HepG2 (cell line): ENCODE measurements at places on chromosomes 13 and 19. TPM values are rescaled to one million over a fixed set of nuclear protein-coding genes. Genes with fewer than 3 reads are reported as not detected.

GRCh38 chr13:36157480-36157879, 26.3 kb upstream of the DCLK1 start:
- no peak for DNase-seq

- no peak for DNase-seq
Observed at GRCh38 chr19:46082728-46083050, 41.8 kb downstream of the IGFL3 start.

GRCh38 chr13:30049692-30050091, 199.3 kb upstream of the UBL3 start:
- DNase-seq: no peak

- DNase-seq: peak; percentile 29
Observed at GRCh38 chr13:111216166-111216960, 101.3 kb downstream of the ARHGEF7 start.

The FCGBP gene
- total RNA-seq: 7.0 and 7.2 TPM in 2 replicates

GRCh38 chr19:19826875-19827274, 5.3 kb upstream of the ZNF506 start:
- DNase-seq: no peak

GRCh38 chr13:111897178-111897845, 169.6 kb upstream of the SOX1 start:
- no peak for DNase-seq

The LGALS7 gene
- total RNA-seq: not detected in 2 replicates

The ZGLP1 gene
- 0.56 and 2.4 TPM in 2 replicates for total RNA-seq

- DNase-seq: no peak
Observed at GRCh38 chr13:78402708-78403400, 200.5 kb downstream of the POU4F1 start.

DNA sequence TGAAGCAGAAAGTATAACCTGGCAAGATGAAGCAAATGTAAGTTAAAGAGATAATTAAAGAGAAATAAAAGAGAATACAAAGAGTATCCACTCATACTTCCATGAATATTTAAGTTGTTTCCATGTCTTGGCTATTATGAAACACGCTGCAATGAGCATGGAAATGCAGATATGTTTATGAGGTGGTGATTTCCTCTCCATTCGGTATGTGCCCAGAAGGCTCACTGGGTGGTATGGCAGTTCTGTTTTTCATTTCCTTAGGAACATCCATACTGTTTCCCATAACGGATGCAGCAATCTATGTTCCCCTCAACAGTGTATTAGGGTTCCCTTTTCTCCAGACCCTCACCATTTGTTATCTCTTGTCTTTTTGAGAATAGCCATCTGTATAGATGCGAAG, 272.6 kb upstream of the SOX21 start:
- DNase-seq: no peak

- DNase-seq: no peak
Observed at GRCh38 chr19:51417810-51418157, 342 bp upstream of the SIGLEC10 start.

The DIRAS1 gene
- 0.97 and 1.2 TPM in 2 replicates for total RNA-seq

DNA sequence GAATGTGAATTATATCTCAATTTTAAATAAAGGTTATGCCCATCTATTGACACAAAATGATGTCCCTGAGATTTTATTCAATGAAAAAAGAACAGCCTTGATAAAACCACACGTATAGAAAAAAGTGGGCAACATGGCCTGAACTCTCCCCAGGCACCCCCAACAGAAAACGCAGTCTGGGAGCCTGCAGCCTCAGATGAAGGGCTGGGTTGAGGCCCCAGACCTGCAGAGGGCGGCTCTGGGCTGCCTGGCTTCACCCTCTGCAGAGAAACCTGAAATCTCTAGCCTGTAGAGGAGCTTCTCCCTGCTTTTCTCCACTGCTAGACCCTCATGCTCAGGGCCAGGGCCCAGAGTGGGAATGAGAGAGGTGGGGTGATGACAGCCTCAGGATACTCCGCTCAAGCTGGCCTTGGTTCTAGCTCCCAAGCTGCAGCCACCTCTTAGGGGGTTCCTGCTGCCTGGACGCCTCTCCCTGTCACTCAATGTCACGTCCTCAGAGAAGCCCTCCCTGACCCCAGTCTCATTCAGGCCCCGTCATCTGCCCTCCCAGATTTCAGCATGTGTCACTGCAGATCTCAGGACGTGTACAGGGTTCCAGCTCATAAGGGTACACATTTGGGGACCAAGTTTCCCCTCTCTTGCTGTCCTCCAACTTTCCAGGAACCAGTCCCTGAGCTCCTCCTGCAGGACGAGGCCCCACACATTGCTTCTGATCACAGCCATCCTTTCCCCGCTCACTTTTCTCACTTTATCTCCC, 1.8 kb downstream of the MBD3 start:
- peak; percentile 49 for DNase-seq

- no peak for DNase-seq
Observed at GRCh38 chr19:14035706-14036105, 4.1 kb downstream of the IL27RA start.

DNA sequence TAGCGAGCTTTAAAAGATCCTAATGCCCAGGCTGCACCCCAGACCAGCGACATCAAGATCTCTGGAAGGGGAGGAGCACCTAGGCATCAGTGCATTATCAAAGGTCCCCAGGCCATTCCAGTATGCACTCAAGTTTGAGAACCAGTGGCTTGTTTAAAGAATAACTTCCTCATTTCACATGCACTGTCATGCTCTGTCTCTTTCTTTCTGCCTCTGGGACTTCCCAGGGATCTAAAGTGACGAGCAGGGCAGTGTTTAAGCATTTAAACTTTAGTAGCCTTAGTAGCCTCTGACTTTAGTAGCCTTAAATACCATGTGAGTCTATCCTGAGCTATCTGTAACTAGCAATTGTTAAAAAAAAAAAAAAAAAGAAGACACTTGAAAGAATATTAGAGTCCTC, 8.9 kb upstream of the FARP1 start:
- DNase-seq: no peak

DNA sequence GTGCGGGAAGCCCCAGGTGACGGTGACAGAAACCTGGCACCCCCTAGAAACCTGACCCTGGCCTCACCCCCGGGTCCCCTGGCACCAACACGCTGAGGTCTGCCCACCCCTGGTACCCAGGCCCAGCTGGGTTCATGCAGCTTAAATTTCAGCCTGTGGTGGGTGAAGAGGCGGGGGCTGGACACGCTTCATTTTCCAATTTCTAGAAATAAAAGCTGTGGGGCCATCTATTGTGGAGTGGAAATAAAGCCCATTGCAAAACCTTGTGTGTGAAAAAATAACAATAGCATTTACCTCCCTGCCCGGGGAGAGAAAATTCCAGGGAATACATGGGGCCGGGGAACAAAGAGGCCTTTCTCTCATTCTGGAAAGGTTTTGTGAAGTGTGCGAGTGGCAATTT, 7.5 kb upstream of the FUT5 start:
- peak; percentile 62 for DNase-seq

- no peak for DNase-seq
Observed at GRCh38 chr19:5052515-5052914, 83.6 kb downstream of the KDM4B start.

GRCh38 chr13:81406639-81407292, 1065.8 kb upstream of the SPRY2 start:
- no peak for DNase-seq

- no peak for DNase-seq
Observed at GRCh38 chr19:1105008-1105872, 1.4 kb downstream of the GPX4 start.

The MYO1F gene
- 0.09 and 0.13 TPM in 2 replicates for total RNA-seq

DNA sequence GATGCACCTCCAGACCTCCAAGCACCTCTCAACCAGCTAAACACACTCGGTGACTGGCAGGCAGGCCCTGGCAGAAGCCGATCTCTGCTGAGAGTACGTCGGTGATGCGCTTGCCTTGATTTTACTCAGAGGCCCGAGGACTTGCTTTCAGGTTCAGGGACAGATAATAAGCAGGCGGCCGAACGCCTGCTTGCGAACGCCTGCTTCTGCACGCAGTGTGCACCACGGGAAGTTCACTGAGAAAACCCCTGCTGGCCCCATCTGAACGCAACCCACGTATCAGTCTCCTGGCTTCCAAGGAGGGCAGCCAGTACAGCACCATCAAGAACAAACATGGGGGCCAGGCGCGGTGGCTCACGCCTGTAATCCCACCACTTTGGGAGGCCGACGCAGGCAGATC, 108.0 kb downstream of the STK24 start:
- DNase-seq: no peak

- DNase-seq: peak; percentile 67
Observed at GRCh38 chr19:35459414-35460082, 11.5 kb downstream of the FFAR2 start.

GRCh38 chr13:46717856-46718255, 79.1 kb downstream of the ESD start:
- DNase-seq: no peak

The LAIR1 gene
- total RNA-seq: 0.70 and 1.2 TPM in 2 replicates

DNA sequence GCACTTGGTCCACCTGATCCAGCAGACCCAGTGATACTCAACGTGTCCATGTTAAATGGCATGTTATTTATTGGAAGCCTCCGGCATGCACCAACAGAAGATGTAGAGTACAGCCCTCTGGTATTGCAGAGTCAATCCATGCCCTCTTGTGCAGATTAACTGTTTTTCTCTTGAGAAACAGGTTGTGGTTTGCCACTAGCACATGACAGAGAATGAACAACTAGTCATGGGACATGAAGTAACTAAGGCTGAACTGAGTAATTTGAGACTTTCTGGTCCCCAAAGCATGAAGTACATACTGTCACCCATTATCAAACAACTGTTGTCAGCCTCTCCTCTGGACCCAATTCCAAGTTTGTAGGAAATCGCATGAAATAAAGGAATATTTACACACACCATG, 3.2 kb downstream of the ZNF562 start:
- no peak for DNase-seq

DNA sequence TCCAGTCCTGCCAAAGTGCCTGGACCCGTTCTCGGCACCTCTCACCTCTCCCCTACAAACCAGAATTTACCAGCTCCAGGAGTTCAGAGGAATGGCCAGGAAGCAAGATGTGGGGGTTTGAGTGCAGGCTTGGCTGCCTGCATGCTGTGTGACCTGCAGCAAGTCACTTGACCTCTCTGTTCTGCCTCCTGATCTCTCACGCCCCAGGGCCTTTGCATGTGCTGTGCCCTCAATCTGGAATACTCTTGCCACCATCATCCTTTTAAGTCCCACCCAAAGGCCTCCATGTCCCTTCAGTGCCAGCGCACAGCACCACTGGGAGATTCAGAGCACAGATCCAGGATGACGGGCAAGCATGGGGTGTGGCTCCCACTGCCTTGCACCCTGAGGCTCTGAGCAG, 43.4 kb downstream of the MYO9B start:
- no peak for DNase-seq

GRCh38 chr13:30033681-30034457, 183.5 kb upstream of the UBL3 start:
- DNase-seq: no peak

GRCh38 chr13:62512194-62513141, 1096.8 kb upstream of the PCDH20 start:
- DNase-seq: peak; percentile 29

- no peak for DNase-seq
Observed at GRCh38 chr13:75481176-75482069, 546 bp downstream of the TBC1D4 start.

GRCh38 chr13:36089130-36089647, 42.0 kb downstream of the DCLK1 start:
- DNase-seq: no peak

DNA sequence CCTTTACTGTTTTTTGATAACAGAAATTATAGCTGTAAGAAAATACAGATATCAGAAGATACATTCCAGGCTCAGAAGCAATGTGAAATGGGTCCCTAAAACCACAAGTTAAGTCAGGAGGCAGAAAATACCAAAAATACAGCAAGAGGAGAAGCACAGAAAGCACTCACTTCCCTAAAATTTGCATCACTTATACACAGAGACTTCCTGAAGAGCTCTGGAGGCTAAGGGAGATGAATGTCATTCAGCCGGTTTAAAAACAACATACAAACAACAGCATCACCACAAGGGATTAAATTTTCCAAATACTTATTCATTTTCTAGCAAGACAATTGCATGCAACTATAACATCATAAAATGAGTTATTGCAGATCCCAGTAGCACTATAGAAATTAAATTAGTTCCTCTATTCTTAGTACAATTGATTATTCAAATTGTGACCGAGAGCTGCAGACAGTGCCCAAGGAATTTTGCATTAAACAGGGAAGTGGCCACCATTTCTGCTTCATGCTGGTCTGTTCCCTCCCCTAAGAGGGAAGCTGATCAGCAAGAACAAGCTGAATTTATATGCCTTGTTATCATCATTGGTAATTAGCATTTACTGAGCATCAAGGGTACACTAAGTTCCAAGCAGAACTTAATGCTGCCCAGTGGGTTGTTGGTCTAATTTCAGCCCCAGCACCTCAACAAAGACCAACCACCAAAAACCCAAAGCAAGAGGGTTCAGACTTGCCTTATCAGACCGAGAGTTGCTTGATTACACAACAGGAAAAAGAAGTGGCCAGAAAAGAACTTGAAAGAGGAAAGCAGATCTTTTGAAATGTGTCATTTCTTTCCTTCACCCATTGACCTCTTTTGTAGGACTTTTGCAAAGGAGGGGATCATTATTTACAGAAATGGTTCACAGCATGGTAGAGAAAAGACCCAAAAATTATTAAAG, 140.7 kb downstream of the KCTD12 start:
- DNase-seq: no peak

- no peak for DNase-seq
Observed at GRCh38 chr19:34243876-34244578, 10.3 kb upstream of the GARRE1 start.

The RPS19 gene
- 4,758 and 5,028 TPM in 2 replicates for total RNA-seq

DNA sequence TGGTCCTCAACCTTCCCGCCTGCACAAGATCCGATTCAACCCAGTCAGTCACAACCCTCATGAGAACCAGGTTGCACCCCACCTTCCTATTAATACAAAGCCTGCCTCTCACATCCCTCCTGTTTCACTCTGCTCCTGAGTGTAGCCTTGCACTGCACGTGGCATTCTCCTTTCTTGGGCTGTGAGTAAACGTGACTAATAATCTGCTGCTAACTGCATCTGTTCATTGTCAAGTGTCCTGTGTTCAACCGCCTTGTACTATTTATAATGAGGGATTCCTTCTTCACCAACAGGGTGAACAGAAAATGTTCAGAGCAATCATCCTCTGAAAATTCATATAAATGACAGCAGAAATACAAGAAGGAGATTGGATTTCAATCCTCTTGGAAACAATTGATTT, 1608.2 kb downstream of the SLITRK5 start:
- DNase-seq: no peak

GRCh38 chr13:61187471-61187870, 228.2 kb downstream of the PCDH20 start:
- no peak for DNase-seq

- no peak for DNase-seq
Observed at GRCh38 chr19:33302974-33303790, 848 bp upstream of the CEBPA start.
